Activated CD8-positive, alpha-beta memory T cell treated with anti-CD3 and anti-CD28 coated beads for 4 hours (primary cell): ENCODE measurements at places on chromosomes 4 and X.

- no peak for DNase-seq
These were observed 80.8 kb downstream of the FAM13A start for GRCh38 chr4:88975958-88976774.

- no peak for DNase-seq
These were observed 32.9 kb upstream of the GPR78 start for GRCh38 chr4:8547108-8547911.

DNA sequence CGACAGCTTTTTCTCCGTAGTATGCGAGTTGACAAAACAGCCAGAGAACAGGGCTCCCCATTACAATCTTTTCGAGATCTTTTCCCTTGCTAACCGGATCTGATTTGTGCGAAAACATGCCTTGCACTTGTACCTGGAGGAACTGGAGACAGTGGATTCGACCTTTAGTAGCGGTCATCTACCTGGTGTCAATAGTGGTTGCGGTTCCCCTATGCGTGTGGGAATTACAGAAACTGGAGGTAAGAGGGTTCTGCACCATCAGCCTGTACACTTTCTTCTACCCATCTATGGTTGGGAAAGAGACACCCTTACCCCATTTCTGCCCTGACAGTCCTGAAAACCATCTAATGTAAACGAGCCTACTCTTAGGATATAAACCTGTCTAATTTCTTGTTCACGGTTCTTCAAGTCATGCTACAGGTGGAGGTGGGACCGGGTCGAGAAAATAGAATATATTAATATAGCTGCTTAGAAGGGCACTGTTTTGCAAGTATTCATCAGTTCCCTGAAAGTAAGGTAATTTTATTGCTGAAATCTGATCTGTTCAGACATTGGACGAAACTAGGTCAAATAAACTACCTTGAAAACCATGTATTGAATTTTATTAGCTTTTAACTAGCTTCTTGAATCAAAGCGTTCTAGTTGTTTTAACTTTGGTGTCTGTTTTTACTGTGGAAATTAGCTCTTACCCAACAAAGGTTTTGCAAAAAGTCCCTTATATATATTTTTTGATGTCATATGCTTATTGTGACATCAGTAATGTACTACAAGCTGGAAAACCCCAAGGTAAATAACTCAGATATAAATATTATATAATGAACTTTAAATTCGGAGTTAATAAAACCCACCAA, 869 bp downstream of the TMEM184C start:
- no peak for DNase-seq

GRCh38 chrX:103124284-103124683, 31.3 kb upstream of the NXF3 start:
- no peak for DNase-seq

DNA sequence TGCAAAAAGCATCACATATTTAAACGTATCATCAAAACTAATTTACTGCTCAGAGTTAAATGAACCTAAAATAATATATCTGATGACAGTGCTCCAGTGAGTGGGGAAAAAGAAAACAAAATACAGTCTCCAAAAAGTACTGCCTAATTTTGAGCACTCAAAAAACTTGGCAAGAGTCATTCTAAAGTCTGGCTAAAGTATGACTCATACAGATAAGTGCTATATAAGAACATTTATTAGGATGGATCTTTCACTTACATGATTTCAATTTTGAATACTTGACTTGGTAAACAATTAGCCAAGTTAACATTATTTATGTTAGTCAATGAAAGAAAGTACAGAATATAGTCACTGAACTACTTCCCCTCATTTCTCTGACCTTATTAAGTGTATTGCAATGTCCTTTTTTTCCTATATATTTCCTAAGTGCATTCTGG, 27.2 kb downstream of the FBXO8 start:
- no peak for DNase-seq

- no peak for DNase-seq
These were observed 1.3 kb upstream of the FAT4 start for GRCh38 chr4:125313497-125313896.

DNA sequence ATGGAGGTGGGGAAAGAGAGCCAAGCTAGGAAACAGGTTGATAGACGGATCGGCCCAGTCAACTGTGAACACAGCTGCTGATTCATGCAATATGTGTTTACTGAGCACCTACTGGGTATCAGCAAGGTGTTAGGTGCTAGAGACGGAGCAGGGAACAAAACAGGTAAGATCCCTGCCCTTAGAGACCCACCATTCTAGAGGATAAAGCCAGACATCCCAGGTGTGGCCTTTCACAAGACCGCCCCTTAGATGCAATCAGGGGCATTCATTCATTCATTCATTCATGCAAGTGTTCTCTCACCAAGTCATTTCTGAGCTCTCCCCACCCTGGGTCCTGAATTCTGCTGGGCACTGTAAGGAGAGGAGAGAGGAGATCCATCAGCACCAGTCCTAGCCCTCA, 20.2 kb upstream of the MTM1 start:
- DNase-seq = no peak

DNA sequence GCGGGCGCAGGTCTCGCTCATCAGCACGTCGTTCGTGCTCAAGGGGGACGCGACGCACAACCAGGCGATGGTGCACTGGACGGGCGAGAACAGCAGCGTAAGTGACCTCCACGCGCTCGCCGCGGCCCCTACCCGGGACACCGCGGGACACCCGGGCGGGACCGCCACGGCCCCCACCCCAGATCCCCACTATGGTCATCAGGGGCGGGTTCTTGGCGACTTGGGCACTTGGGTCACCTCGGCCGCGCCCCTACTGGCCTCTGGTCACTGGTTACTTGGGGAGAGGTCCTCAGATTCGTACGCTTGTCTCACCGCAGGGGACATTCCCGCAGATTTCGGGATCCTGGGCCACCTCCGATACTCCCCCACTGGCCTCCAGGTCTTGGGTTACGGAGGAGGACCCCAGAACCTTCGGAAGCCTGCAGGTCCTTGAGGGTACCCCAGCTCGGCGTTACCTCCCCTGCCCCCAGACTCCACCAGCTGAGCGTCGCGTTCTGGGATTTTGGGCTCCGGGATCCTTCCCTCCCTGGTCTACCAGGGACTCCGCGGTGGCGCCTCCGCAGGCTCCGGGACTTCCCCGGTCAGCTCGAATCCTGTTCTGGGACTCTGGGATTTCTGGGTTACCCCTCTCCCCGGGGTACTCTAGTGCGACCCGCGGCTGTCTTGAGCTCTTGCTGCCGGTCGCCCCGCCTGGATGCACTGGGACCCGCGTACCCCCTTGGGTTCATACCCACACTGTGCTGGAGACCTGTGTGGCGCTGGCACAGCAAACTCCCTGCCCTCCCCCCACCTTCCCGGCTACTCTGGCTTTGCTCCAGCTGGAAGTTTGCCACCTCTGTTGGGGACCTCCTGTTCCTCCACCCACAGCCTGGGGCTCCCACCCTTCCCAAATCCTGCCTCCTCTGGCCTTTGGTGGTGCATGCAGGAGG, 956 bp downstream of the SORCS2 start:
- DNase-seq = no peak

DNA sequence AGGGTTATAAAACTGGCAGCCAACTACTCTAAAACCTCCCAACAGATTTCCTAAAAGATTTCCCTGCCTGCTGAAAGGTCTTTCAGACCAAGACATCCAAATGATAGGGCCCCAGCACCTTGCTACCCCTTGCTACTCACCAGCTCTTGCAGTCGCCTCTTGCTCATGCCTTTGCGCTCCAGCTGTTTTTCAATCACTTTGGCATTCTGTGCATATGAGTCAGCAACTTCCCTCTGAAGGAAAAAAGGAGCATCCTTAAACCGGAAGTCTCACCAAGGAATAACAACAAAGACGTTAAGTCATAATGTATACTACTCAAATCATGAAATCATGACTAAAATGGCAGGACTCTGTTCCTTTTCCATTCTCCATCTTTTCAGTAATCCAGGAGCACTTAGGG, 24.0 kb downstream of the STEEP1 start:
- no peak for DNase-seq

GRCh38 chr4:184722798-184723197, 11.1 kb downstream of the CENPU start:
- no peak for DNase-seq

GRCh38 chr4:55183926-55184599, 58.7 kb upstream of the KDR start:
- no peak for DNase-seq

GRCh38 chr4:127379499-127379898, 253.3 kb upstream of the INTU start:
- no peak for DNase-seq

DNA sequence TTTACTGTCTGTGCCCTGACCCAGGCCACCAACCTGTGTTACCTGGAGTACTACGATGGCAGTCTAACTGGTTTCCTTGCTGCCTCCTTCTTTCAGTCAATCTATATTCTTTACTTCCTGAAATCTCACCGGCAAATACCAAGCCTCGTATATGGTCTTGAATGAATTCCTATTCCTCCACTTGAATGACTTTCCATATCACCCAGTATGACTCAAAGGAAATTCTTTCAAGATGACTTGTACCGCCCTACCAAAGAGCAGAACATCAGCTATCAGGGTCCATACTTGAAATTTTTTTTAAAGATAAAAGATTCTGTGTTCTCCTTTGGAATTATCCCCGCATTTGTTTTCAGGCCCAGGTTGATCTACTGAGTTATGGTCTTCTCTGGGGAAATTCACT, 378.0 kb downstream of the AFF2 start:
- DNase-seq = no peak

DNA sequence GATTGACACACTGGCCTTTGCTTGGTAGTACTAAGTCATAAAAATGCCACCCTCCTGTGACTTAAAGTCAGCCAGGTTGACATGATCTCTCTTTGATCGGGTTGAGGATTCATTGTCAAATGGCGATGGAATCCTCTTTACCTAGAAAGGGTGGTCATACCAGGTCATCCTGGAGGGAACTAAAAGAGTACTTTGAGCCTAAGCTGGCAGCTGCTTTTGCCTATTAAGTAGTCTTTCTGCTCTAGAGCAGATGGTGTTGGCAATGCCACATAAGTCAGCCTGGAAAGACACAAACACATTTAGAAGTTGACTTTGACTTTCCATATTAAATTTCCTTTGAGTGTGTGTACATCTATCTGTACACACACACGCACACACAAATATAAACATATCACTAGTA, 39.2 kb upstream of the C4orf54 start:
- no peak for DNase-seq

- no peak for DNase-seq
These were observed 38.7 kb downstream of the KDM5C start for GRCh38 chrX:53186351-53186750.

DNA sequence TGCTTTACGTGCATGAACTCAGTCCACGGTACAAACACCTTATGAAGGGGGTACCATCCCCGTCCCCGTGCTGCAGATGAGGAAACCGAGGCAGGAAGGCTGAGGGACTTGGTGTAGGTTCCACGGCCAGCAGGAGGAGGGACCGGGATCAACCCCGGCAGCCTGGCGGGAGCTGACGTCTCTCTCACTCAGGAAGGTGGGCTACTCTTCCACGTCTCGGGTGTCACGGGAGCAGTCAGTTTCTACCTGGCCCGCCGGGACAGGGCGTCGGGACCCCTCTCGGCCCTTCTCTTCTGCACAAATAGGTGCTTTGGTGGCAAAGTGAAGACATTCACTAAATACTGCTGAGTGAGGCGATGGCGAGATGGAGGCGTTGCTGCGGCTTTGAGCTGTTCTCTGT, 53.3 kb downstream of the ACOX3 start:
- DNase-seq = no peak

- no peak for DNase-seq
These were observed 36.4 kb upstream of the FRAS1 start for GRCh38 chr4:78020677-78021076.

DNA sequence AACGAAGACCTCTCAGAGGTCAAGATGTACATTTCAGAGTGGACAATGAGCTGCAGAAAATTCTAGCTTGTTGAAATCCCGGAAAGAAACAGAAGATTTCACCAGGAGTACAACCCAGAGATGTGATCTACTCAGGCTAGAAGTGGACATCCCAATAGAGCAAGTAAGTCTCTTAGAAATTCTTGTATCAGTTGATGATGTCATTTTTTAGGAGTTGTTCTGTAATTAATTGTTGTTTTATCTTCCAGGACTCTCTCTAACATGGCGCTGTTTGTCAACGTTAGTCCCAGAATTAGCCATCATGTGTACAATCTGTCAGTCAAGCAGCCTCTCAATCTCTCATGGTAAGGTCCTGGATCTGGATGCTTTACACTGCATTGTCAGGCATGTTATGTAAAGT, 174.4 kb downstream of the GRIA3 start:
- DNase-seq = no peak

DNA sequence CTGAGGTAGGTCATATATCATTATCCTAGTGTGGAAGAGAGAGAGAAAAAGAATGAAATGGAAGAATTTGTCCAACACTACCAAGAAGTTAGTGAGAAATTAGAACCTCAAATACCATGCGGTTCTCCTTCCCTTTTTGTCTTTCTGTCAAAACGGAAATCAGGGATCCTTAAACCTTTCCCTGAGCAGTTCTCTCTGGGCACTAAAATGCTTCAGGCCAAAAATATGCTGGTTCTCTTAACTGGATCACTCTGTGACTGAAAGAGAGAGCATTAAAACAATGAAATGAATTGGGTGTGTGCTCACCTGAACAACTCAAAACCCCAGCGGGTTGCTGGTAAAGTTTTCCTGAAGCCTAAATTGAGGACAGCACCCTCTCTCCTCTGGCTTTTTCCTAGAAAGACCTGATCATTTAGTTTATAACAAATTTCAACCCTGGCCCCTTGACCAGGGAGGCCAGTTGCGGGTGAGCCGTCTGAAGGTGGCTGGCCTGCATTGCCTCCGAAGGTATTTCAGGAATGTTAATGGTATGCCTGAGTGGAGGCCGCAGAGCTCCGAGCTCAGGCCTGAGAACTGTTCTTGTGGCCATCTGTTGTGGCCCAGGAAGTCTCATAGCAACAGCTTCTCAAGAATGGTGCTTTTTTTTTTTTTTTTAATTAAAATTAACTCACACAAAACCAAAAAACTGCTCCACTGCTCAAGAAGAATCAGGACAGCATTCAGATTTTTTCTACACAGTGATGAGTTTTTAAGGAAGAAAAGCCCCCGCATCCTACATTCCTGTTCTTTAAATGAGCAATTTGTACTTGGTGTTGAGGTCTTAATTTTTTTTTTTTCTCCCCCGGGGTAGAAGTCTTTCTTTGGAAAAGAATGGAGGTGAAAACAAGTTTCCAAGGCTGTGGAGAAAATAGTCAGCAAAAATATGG, 155.1 kb downstream of the SHROOM3 start:
- DNase-seq = no peak
